Stimulated activated CD8-positive, alpha-beta memory T cell treated with anti-CD3 and anti-CD28 coated beads, Interleukin-7, amount 100 ng/mL, for 1 hour (primary cell): ENCODE measurements at places on chromosomes 4 and X.

DNA sequence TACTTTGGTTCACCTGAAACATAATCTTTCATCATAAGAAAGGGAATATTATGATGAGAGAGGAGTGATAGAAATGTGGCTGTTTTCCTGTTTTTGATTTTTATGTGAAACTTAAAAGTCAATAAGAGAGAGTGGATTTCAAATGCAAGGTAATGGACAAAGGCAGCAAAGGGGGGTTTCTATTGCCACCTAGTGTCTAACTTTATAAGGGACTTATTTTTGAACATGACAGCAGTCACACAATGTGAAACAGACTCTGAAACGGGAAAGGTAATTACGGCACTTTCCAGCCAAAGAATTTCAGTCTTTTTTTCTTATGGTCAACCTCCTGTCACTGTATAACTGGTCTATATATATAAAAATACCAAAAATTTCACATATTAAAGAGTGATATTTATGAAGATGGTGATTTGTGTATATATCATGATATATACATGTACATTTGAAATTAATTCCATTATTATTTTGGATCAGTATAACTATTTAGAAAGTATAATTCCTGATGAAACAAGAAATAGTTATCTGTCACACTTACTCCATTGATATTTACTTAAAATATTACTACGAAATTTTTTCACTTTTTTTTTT is 127.1 kb downstream of the FBXO8 start:
- DNase-seq, result no peak

DNA sequence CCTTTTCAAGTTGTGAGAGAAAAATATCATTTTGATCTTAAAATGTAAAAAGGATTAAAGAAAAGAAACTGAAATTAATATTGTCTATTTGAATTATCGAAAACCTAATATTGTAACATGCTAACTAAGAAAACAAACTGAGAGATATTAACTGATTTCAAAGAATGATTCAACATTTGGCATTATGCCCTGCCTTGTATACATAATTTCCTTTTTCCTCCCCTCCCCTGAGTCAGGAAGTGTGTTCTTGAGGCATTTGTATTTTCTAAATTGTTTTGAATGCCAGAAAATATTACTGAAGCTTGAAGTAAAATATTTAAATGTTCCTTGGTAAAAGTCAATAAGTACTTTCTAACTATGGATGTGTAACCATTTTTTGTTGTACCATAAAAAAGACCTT is 49.4 kb downstream of the RPS6KA3 start:
- DNase-seq, result no peak

DNA sequence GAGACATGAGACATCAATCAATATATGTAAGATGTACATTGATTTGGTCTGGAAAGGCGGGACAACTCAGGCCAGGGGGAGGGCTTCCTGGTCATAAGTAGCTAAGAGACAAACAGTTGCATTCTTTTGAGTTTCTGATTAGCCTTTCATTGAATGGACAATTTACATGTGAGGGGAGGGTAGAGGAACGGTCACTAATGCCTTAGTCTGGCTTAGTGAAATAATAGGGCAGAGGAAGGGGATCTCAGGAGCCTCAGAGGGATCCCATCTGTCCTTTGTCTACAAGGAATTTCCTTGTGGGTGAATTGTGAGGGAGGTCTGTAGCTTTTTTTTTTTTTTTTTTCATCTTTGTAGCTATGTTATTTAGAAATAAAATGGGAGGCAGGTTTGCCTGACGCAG is 88.3 kb downstream of the GK start:
- DNase-seq, result no peak

- no peak for DNase-seq
Measured at GRCh38 chr4:6437826-6438238, 34.6 kb downstream of the PPP2R2C start.

DNA sequence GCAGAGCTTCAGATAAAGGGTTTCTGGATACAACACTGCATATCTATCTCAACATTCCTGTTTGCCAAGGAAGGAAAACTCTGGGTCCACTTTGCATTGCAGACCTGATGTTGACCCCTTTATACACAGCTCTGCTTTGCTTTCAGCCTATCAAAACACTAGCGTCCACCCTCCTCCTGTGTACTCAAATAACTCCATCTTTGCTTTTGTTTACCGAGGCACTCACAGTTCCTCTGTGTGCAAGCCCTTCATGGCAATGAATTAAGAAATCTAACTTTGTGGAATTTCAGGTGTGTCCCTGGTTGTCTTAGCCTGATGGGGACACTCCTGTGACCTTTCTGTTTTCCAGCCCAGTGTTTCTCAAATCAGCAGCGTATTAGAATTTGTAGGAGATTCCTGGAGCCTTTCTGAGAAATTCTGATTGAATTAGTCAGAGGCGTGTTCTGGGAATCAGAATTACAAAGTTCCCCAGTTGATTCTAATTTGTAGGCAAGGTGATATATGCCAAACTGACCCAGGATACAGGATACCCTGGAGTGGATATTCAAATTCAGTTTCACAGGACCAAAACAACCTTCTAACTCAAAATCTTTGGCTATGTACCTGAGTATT is 68.6 kb downstream of the DTHD1 start:
- no peak for DNase-seq

GRCh38 chrX:38657562-38657961 is 96.2 kb downstream of the TSPAN7 start:
- DNase-seq, result no peak

GRCh38 chr4:15920723-15921591 is 17.6 kb downstream of the FGFBP1 start:
- DNase-seq, result no peak

DNA sequence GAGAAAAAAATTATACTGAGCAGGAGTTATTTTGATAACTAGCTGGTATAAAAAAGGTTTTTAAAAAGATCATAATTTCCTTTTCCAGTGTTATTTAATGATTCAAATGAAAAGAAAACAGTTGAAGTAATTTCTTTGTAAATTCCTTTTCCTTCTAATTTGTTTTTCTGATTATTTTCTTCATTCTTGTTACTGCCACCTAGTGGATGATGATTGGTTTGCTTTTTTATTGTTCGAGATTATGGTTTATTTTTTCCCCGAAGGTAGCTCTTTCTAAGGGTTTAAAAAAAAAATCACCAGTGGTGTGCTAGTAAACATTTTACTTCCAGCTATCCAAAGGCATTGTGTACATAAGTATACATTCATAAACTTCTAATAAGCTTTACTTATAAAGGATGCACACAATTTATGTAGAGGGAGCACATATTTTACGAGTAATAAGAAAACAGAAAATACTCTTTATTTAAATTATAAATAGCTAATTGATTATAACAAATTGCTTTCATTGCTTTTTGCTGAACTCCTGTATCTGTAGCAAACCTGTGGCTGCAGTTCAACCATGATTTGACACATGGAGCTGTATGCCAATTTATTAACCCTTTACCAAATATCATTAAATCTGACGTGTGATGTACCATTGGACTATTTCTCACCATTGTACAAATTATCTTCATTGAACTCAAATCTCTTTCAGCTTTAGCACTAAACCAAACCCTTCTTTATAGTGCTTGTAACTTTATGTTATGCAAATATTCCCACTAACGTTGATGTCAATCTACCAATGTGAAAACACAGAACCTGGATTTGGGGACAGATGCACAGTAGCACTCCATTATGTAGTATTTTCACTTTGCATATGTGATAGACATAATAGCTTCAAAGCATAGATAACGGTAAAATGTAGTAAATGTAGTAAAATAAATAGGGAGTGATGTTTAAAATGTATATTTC is 97.8 kb upstream of the ANK2 start:
- DNase-seq, result no peak

- no peak for DNase-seq
Measured at GRCh38 chr4:52585379-52585778, 73.7 kb downstream of the USP46 start.

DNA sequence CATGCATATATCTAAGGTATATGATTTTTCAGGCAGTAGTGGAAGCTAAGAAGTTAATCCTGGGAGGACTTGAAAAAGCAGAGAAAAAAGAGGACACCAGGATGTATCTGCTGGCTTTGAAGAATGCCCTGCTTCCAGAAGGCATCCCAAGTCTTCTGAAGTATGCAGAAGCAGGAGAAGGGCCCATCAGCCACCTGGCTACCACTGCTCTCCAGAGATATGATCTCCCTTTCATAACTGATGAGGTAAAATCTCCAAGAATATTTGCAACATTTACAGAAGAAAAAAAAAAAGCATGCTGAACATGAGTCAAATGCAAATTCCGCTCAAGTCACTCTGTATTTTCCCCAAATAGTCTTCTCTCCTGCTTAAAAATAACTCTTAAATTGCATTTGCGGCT is 32.1 kb downstream of the MTTP start:
- DNase-seq, result no peak

GRCh38 chrX:122582280-122582974 is 601.7 kb upstream of the GRIA3 start:
- DNase-seq, result no peak

GRCh38 chr4:174256277-174256713 is 27.2 kb downstream of the FBXO8 start:
- DNase-seq, result no peak

- no peak for DNase-seq
Measured at GRCh38 chr4:113146876-113147358, 97.5 kb downstream of the ANK2 start.

DNA sequence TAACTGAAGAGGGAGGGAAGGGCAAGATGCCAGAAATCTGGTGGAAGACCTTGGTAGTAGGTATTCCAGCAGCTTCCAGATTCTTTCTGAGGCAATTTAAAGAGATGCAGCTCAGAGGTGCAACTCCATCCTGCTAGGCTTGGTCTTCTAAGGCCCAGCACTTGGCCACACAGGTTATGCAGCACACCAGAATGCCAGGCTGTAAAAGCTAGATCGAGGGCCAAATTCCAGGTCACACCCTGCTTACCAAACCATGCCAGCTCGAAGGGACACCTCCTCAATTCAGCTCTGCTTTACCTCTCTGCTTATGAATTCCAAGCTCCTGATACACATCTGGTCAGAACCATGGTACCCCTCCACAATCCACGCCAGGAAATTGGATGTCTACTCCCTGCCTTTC is 19.8 kb upstream of the ATXN3L start:
- DNase-seq, result no peak

- no peak for DNase-seq
Measured at GRCh38 chr4:188680004-188680666, 540.9 kb downstream of the TRIML1 start.

- no peak for DNase-seq
Measured at GRCh38 chr4:140720387-140721304, 35.5 kb downstream of the TBC1D9 start.

DNA sequence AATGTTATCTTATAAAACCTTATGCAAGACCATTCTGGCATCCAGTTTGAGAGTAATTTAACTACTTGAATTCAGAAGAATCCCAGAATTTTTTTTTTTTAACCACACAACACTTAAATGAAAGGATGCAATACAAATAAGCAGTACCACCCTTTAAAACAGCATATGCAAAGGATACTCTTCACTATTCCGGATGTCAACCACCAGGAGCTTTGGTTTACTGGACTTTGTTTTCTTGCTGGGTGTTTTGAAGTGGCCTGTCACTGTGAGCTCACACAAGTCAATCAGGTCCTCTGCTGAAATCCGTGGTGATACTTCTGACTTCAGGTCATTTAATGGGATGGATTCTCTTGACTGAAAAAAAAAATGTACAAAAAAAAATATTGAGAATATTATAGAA is 200.0 kb downstream of the TBCK start:
- DNase-seq, result no peak

DNA sequence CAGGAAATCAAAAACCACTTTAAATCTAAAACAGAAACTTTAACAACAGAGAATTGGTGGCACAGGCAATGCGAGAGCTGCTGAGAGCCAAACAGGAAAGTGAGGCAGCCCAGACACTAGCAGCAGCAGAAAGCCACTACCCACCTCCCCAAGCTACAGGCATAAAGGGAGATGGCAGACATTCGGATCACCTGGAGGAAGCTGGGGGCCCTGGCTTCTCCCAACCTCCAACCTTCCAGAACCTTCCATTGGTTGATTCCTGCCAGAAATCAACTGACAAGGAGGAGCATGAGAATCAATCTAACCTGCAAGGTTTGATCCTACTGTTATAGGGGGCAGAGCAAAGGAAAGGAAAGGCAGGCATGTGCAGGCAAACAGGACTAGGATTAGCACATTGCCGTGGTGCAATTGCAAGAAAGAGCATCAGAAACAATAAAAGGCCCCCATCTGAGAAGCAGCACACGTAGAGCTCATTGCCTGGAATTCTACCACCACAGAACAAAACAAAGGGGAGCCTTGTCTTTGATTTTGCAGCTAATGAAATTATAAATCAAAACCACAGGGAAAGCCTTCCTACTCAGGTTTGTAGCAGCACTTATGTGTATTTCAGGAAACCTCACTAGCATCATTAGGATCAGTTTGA is 427.3 kb upstream of the RASGEF1B start:
- no peak for DNase-seq

DNA sequence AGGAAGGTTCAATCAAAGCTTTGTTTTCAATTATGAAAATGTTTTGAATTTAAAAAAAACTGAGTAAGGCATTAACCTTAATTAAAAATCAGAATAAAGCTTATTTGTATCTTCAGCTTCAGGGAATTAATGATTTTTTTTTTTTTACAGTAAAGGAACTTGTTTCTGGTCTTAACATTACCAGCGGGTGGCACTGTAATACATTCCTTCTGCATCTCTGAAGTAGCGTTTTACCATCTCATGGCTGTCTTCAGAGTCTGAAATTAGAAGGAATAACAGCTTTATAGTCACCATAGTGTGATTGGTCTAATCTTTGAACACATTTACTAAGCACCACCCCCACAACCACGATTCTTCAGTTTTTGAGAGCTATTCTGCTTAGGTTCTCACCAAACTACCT is 102.6 kb downstream of the IL1RAPL2 start:
- no peak for DNase-seq
